Activated naive CD8-positive, alpha-beta T cell treated with anti-CD3 and anti-CD28 coated beads, Interleukin-2, amount 50 U/mL, for 24 hours (primary cell): ENCODE measurements at places on chromosomes 13 and 19.

DNA sequence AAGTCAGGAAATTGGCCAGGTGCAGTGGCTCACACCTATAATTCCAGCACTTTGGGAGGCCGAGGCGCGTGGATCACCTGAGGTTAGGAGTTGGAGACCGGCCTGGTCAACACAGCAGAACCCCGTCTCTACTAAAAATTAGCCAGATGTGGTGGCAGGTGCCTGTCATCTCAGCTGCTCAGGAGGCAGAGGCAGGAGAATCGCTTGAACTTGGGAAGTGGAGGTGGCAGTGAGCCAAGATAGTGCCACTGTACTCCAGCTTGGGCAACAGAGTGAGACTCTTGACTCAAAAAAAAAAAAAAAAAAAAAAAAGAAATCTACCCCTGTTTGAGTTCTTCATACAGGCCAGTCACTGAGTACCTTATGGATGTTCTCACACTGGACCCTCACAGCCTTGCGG, 42.0 kb downstream of the SLC15A1 start:
- no peaks in the 10 kb centered on the region for H3K36me3 ChIP-seq
- no peak for DNase-seq
- H3K27me3 ChIP-seq = peaks cover 15% of the 10 kb centered on the region
- peaks cover 7% of the 10 kb centered on the region for H3K4me1 ChIP-seq

GRCh38 chr19:40217934-40218890, at the start of gene TTC9B:
TTC9B (minus strand) TSS chr19:40218384; CDS start chr19:40218381, 3 bp downstream.
- DNase-seq = peak; percentile 69
- peaks cover 3% of the 10 kb centered on the region for H3K36me3 ChIP-seq
- H3K4me1 ChIP-seq = peaks cover 17% of the 10 kb centered on the region

DNA sequence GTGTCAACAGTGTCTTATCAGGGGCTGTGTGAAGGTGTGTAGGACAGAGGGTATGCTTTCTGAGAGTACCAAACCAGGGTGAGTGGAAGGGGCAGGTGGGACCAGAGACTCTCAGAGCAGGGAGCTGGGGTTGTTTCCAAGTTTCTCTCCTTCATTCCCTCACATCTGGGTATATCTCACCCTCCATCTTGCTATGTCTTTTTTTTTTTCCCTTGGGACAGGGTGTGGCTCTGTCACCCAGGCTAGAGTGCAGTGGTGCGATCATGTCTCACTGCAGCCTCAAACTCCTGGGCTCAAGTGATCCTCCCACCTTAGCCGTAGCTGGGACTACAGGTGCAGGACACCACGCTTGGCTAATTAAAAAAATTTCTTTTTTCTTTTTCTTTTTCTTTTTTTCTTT, 10.6 kb downstream of the DAND5 start:
- H3K4me3 ChIP-seq = no peak overlapping the region
- no peaks in the 10 kb centered on the region for H3K36me3 ChIP-seq
- peaks cover 2% of the 10 kb centered on the region for H3K4me1 ChIP-seq
- DNase-seq = no peak

- no peaks in the 10 kb centered on the region for H3K36me3 ChIP-seq
- H3K27ac ChIP-seq = no peak overlapping the region
- H3K4me3 ChIP-seq = no peak overlapping the region
These were observed 222.0 kb downstream of the SLITRK5 start for GRCh38 chr13:87893186-87893585.

DNA sequence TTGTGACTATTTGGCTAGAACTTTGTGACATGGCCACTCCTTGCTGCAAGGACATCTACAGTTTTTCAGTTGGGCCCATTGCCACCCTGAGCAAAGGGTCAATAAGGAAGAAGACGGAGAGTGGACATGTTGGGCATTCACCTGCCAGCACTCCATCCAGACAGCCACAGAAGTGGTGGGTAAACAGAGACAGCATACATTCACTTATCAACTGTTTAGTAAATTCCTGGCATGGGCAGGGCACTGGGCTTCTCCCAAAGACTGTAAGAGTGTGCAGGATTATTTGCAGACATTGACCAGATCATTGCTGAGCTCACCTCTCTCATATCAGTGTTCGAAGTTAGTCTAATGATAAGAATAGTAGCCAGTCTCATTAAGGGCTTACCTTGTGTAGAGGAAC, 29.2 kb downstream of the SIPA1L3 start:
- H3K36me3 ChIP-seq = peaks cover 24% of the 10 kb centered on the region
- no peak for DNase-seq
- H3K4me3 ChIP-seq = no peak overlapping the region
- no peaks in the 10 kb centered on the region for H3K27me3 ChIP-seq
- H3K27ac ChIP-seq = no peak overlapping the region

DNA sequence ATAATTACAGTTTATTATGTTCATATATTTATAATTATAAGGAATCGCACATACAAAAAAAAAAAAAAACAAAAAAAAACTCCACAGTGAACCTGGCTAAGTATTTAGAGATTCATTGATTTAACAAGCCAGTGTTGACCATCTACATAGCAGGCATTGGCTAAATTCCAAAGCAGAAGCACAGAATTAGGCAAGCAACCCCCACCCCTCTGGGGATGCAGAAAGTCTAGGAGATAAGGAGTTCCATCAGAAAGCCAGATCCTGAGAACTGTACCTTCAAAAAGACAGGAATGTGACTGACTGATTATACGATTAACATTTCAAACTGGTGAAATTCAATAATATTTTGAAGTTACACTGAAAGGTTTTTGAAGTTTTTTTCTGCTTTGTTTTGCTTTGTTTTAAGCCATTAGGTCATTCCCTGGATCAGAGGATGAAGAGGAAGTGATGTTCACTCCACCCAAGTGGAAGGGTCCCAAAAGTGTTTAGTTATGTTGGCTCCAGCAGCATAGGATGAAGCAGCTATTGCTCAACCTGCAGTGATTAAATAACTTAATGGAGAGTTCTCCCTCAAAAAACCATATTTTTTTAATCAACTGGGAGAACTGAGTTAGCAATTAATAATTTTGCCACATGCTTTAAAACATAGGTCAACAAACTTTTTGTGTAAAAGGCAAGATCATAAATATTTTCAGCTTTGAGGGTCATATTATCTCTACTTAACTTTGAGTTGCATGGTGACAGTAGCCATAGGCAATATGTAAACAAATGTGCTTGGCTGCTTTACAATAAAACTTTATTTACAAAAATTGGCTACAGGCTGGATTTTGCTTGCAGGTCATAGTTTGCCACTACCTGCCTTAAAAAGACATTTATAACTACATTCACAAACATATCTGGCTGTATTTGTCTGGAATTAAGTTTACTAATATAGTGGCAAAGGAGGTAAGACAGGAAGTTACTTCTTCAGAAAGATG, 49.6 kb downstream of the DOCK9 start:
- H3K4me1 ChIP-seq = peaks cover 9% of the 10 kb centered on the region
- H3K27ac ChIP-seq = no peak overlapping the region
- no peaks in the 10 kb centered on the region for H3K27me3 ChIP-seq
- peaks cover 4% of the 10 kb centered on the region for H3K36me3 ChIP-seq
- H3K4me3 ChIP-seq = no peak overlapping the region
